ENCODE measurements at places on chromosomes 11 and 22.
A peak's percentile ranks its signal among the peaks of the same experiment; 100 is the strongest.

DNA sequence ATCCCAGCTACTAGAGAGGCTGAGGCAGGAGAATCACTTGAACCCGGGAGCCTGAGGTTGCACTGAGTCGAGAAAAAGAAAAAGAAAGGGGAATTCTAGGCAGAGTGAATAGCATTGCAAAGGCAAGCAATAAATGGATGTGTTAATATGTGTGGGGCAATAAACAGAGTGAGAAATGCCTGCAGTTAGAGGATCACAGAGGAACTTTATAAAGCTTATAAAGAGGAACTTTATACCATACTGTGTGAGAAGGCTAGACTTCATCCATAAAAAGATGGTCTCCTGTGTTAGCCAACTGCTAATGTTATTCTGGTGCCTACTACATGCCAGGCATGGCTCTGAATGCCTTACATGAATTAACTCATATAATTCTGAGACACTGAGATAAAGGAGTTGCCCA, 841 bp downstream of the B3GNT6 start:
- DNase-seq: no peak

GRCh38 chr11:86291466-86292262, 10.4 kb upstream of the HIKESHI start:
- DNase-seq: peak; percentile 60

DNA sequence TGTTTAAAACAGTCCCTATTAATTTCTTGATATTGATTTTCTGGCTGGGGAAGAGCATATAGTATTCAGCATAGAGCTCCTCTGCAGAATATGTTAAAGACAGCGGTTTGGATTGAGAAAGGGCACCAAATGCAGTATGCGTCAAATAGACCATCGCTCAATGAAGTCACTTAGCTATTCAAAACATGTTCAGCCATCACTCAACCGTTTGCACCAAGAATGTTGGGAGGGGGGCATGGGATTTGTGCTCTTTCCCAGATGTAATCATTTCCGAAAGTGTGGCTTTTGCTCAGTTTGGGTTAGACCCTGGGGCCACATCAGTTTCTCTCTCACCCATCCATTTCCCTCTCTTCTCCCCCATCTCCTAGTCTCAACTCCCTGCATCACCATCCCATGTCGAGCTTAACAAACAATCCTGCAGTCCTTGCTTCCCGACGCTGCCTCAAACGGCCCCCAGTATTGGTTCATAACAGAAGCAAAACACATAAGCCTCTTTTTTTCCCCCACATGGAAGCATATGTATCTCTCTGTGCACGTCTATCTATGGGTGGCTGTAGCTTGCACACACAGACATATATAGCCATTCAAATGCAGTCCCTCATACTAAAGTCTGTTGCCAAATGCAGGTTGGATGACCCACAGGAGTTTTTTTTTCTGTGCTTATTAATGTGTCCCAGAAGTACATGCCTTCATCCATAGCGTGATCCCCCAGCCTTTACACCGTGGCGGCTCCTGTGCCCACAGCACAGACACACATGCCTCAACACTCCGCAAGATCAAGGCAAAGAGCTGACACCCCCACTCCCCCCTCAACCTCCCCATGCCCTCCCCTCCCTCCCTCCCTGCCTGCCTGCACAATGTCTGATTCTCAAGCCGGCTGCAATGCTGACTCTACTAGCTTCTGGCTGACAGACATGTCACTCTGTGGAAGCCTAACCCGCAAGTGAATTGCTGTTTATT, 2.6 kb downstream of the CACNG2 start:
- no peak for DNase-seq

- DNase-seq: no peak
These were observed 866.8 kb upstream of the TENM4 start for GRCh38 chr11:80307676-80308075.

DNA sequence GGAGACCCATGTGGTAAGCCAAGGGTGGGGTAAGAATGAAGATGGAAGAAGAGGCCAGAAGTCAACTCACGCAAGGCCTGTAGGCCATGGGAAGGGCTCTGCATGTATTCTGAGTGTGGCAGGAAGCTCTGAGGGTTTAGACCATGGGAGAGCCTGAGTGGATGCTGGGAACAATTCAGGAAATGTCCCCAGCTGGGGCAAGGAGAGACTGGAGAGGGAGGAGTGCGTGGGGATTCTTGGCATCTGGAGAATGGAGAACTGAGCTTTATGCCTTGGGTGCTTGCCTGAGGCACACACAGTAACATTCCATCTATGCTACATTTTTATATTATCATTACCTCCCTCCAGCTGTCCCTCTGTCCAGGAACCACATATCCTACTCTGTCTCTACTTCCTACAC, 50.4 kb upstream of the CD82 start:
- no peak for DNase-seq

DNA sequence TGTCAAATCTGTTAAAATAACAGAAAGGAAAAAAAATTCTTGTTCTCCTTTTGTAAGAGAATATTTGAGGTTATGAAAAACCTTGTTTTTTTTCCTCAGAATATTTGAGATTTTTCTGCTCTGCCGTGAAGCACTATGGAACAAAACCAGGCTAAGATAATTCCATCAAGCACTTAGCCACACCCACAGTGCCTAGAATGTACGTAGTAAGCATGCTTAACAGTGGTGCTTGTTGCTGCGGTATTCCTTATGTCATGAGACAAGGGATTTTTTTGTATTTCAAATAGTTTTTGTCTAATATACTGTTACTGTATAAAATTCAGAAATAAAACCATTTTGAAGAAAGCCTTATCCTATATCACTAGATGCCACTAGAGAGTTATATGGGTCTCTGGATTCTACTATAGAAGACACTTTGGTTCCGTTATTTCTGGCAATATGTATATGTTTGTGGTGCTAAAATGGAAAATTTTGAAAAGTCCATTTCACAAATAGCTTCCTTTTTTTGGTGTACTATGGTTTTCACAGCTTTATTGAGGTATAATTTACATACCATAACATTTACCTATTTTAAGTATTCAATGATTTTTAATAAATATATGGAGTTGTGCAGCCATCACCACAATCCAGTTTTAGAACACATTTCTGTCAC, 23.7 kb downstream of the PDHX start:
- DNase-seq: no peak

DNA sequence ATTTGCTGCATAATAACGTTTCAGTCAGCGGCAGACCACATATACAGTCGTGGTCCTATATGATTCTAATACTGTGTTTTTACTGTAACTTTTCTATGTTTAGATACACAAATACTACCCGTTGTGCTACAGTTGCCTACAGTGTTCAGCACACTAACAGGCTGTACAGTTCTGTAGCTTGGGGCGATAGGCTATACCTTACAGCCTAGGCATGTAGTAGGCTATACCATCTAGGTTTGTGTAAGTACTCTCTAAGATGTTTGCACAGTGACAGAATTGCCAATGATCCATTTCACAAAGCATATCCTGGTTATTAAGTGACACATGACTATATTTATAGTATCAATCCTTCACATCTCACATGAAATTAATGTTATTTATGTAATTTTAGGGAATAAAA, 78.2 kb downstream of the YAP1 start:
- DNase-seq: no peak

DNA sequence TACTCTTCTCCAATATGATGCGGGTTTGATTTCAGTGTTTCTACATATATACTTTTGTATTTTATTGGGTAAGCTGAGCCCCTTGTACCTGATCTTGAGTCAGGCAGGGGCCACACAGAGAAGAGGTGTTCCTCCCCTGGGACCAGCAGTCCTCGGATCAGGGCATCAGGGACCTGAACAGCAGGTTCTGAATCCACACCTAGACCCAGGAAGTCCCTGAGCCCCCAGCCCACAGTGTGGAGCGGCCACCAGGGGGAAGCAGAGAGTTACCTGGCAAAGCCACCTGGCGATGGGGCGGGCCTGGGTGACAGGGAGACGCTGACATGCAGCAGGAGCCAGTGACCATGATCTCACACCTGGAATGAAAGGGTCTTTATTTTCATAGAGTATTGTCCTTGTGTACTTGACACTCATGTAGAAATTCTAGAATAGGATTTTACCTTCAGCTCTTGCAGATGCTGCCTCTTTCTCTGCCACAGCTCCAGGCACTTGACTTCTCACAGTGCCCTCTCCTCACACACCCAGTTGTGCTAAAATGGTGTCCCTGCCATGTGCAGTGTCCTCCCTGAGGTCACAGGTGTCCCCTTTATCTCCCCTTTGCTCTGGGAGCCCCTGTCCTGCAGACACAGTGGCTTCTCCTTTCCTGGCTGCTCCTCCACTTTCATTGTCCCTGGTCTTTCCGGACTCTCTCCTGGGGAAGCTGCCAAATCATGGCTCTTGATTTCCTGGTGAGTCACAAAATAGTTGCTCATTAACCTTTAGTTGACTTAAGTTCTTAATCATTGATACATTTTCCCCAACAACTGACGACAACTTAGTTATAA, 48.5 kb downstream of the GGTLC2 start:
- DNase-seq: peak; percentile 68

DNA sequence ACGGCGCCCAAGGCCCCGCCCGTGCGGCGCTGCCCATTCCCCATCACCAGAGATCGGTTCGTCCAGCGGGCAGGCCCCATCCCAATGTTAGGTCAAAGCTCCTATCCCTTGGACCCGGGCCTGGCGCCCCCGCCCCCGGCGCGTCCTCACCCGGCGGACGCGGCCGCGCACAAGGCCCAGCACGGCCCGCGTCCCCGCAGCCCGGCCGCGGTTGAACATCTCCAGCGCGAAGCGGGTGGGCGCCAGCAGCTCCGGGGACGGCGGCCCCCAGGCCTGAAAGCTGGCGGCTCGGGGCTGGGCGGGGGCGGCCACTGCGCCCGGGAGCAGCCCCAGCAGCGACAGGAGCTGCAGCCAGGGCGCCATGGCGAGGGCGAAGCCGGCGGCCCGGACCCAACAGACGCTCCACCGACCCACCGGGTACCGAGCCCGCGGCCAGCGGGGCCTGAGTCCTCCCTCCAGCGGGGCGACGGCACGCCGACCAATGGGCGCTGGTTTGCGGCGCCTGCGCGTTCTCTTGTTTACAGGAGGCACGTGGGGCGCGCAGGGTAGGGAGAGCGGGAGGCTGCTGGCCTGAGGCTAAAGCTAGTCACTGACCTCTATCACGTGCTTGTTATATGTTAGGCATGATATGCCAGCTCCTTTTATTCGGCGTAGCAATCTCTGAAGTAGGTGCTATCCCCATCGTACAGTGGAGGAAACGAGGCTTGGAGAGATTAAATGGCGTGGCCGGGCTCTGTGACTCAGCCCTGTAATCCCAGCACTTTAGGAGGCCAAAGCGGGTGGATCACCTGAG, at the start of gene CTSF:
Gene CTSF, minus strand, starts transcription at position 483 of the 793 bp plus-strand sequence. Its CDS starts 120 bp downstream, at position 363.
- DNase-seq: peak; percentile 48

DNA sequence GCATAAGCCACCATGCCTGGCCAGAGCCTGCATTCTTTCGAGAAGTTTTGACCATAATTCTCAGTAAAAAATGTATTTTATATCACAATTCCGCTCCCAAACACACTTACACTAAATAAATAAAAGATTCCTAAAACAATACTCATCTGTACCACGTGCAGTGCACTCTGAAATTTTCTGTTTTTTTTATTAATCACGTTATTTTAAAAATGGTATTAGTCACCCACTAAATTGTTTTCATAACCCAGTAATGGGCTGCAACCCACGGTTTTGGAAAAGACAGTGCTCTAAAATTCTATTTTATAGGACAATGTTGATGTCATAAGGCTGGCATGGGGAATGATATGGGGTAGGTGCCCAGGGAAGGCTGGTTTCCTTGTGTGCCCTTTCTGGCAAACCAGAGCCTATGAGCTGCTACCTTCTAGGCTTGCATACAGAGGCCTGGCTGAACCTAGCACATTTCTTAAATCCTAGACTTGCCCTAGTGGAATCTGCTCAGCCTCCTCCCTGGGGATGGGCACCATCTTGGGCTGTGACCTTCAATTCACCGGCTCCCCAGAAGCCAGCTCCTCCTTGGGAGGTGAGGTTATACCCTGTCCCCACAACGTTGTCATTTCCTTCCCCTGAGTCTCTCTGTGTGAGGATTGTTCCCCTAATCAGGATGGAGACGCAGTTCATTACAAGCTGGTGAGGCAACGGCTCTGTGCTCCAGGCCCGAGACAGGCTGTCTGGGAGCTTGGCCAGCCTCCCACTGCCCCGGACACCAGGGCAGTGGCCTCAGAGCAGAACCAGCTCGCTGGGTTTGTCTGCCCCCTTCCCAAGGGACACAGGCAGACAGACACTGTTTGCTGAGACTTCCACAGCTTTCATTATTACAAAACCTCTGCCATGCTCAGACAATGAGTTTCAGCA, 116.5 kb upstream of the NAV2 start:
- peak; percentile 93 for DNase-seq

DNA sequence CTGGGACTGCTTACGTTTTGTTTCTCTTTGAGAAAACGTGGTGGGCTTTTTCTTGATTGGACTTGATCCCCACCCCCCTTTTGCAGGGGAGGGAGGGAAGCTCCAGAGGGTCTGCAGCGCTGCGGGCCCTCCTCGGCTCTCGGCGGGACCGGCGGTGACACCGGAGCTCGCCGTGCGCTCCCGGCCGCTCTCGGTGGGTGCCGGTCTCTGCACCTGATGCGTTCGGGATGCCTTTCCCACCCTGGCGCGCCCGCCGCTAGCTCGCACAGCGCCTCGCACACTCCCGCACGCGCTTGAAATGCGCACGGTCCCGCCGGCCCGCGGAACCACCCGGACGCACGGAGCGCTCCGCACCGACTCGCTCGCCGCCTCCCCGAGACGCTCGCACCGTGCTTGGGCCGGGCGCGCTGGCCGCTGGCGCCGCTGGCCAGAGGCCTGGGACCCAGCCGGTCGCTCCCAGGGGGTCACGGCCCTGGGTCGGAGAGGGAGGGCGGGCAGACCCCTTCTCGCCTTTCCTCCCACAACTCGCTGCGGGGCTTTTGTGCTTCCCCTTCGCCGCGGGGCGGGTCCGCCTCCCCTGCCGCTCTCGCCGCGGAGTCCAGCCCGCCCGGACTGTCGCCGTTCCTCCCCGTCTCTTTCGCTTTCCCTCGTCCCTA, 1.0 kb downstream of the ZBTB16 start:
- peak; percentile 19 for DNase-seq

- peak; percentile 49 for DNase-seq
These were observed 15.7 kb downstream of the DTX4 start for GRCh38 chr11:59187587-59187986.

GRCh38 chr22:36781656-36782627, 6.0 kb upstream of the IFT27 start:
- peak; percentile 88 for DNase-seq

- DNase-seq: no peak
These were observed 53.1 kb upstream of the OR4B1 start for GRCh38 chr11:48163360-48164100.

DNA sequence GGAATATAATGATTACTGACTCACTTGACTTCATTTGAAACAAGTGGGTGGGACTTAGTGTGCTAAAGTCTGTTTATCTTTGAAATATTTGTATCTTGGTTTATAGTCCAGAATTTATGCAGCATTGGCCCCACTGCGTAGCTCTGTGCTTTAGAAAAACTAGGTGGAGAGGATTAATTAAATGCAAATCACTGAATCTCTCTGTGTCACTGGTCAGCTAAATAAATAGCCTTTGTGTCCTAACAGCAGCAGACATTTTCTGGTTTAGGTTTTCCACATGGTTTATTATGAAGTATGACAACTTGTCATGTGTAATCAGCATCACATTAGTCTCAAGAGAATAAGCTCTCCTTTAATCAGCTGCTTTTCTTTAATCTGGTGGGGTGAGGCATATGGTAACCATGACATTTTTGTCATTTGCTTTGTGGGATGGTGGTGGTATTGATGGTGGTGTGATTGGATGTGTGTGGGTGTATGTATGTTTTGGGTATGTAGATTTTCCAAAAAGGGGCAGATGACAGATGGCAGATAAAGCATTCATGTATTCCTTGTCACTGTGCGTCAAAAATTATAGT, 33.9 kb downstream of the BCL2L13 start:
- peak; percentile 11 for DNase-seq

GRCh38 chr11:46388619-46389449, 2.7 kb downstream of the CHRM4 start:
- DNase-seq: no peak
